Central memory CD4-positive, alpha-beta T cell (primary cell): ENCODE measurements at places on chromosomes 6 and 20.

GRCh38 chr6:10268111-10268510, 146.8 kb downstream of the TFAP2A start:
- no peak for DNase-seq

- no peak for DNase-seq
Observed at GRCh38 chr6:142011156-142011555, 121.6 kb upstream of the GJE1 start.

- DNase-seq = no peak
Observed at GRCh38 chr6:148954934-148955333, 208.1 kb downstream of the UST start.

- DNase-seq = no peak
Observed at GRCh38 chr6:18178960-18179615, 23.9 kb downstream of the KDM1B start.

- DNase-seq = no peak
Observed at GRCh38 chr6:132571774-132572173, 1.7 kb downstream of the TAAR6 start.

DNA sequence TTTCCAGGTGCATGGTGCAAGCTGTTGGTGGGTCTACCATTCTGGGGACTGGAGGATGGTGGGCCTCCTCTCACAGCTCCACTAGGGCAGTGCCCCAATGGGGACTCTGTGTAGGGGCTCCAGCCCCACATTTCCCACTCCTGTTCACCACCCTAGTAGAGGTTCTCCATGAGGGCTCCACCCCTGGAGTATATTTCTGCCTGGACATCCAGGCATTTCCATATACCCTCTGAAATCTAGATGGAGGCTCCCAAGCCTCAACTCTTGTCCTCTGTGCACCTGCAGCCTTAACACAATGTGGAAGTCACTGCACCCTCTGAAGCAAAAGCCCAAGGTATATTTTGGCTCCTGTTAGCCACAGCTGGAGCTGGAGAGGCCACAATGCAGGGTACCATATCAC, 393.5 kb downstream of the RNGTT start:
- DNase-seq = no peak

DNA sequence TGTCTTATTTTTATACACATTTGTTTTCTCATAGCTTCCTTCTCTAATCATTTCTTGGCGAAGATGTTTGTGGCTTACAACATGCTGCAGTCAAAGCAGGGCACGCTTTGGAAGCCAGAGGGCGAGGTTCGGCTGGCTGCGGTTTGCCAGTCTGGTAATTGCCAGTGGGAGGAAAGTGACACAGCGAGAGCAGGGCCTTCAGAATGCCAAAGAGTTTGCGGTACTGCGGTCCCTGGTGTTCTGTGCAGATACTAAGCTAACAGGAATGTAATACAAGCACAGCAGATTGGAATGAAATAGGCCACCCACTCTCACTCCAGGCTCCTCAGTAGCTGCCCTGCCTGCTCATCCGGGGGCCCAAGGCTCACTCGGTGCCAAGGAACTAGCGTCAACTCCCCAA, 58.7 kb upstream of the TGM3 start:
- DNase-seq = no peak

DNA sequence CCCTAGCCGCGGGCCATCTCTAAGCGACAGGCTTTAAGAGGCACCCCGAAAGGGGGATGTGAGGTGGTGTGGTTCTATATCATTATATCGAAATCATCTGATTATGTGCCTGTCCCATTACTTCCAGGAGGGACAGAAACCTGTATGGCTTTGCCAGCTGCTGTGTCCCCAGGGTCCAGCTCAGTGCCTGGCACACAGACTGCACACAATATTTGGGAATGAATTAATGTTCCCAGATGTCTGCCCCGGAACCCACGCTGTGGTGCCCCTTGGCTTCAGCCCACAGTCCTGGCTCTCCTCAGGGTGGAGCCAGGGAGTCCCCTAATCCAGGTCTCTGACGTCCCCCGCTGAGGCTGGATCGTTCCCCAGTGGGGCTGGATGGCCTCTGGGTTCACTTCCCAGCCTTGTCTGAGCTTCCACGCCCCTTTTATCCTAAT, 8.9 kb upstream of the AHCY start:
- no peak for DNase-seq

- DNase-seq = no peak
Observed at GRCh38 chr6:26272171-26272637, 92.8 kb upstream of the BTN3A2 start.

DNA sequence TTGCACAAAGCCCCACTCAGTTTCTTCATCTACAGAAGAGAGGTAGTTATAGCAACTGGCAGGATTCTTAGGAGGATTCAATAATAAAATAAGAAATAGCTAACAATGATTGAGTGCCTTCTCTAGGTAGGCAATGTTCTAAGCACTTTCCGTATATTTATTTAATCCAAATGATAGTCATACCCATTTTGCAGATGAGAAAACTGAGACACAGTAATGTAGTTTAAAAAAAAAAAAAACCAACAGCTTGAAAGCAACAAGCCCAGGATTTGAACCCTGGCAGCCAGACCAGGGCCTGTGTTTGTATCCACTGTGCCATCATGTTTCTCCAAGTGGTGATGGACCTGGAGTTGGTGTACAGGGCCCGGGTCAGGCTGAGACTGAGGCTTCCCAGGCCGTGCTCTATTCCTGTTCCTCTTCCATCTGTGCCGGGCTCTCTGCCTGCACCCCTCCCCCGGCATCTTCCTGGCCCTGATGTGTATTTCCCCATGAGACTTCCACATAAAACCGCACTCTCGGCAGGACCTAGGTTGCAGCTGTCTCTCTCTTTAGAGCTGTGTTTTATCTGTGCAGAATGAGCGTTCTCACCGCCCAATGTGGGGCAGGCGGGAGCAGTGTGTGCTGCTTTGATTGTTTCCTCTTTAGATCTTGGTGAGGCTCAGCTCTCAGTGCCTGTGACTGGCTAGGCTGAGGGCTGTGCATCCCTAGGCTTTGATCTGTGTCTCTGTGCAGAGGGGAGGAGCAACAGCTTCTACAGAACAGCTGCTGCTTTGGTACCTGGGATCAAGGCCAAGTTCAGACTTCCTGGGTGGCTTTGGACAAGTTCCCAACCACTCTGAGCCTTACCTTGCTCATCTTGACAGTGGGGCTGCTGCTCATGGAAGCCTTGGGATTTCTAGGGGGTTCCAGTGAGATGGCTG, 49.5 kb downstream of the TOX2 start:
- DNase-seq = peak; percentile 65

- DNase-seq = no peak
Observed at GRCh38 chr6:29789176-29789575, 38.4 kb upstream of the HLA-G start.

GRCh38 chr6:127402890-127403617, 56.1 kb downstream of the KIAA0408 start:
- DNase-seq = no peak

GRCh38 chr6:95785785-95786184, 208.4 kb downstream of the MANEA start:
- no peak for DNase-seq

GRCh38 chr6:165626711-165627110, 36.3 kb downstream of the PDE10A start:
- no peak for DNase-seq

DNA sequence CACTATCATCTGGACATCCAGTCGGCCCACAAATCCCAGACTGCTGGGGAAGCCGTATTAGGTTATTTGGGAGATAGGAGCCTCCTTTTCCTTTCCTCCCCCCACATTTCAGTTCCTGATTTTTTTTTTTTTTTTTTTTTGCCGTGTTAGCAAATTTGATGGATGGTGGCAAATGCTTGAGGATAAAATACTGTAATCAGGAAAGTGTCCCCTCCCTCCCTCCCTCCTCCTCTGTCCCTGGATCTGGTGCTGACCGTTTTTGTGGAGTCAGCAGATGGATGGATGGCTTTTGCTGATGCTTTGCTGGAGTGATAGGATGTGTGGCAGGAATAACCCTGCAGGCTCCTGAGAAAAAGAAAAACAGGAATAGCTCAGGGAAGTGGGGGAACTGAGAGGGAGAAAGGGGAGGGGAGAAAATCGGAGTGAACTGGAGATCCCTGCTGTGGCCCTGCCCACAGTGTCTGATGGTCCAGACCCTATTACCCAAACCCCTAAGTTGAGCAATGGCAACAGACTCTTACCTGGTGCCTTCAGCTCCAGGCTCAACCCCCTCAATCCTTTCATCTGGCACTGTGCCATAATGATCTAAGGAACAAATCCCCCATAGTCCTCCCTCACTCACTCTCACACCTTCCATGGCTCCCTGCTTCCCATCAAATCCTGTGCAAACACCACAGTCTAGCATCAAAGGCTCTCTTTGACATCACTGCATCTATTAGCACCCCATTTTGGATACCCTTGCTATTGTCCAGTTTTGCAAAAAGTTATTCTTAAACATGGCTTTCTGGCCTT, 277.3 kb upstream of the CHD6 start:
- no peak for DNase-seq

DNA sequence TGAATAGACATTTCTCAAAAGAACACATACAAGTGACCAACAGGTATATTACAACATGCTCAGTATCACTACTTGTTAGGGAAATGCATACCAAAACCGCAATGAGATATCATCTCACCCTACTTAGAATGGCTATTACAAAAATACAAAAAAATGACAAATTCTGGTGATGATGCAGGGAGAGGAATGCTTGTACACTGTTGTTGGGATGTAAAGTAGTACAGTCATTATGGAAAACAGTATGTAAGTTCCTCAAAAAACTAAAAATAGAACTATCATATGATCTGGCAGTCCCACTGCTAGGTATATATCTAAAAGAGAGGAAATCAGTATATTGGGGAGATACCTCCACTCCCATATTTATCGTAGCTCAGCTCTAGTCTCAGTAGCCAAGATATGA, 10.9 kb upstream of the SLC17A5 start:
- no peak for DNase-seq

DNA sequence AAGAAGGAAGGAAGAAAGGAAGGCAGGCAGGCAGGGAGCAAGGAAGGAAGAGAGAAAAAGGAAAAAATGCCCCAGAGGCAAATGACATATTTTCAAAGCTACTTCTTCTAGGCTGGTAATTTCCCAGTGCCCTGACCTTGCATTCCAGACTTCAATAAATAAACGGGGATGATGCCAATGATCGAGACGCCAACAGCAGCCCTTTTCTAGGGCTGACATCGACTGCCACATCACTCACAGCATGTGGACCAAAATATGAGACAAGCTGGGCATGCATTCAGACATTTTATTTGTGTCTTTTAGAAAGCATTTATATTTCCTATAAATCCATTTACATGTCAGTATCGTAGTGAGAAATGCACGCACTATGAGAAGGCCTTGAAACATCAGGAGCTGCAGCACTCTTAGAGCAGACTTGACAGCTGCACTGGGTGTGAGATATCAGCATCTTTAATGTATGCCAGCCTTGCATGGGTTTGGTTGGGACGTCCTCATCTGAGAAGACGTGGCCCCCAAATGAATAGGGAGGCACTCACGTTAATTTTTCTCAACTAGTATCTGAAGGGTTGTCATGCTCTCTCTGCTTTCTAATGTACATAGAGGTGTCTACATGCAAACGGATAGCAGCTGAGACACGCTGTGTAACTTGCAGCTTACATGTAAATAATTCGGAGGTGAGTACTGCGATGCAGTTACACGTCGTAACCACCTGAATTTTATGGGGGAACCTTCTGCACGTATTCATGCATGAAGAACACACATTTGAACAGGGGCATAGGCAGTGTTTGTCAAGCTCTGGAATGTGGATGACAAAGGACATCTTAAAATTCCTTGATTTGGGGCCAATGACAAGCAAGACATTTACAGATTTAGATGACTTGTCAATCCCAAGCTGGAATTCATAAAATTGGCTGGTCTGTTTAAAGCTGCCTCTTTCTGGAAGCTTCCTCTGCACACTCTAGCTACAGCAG, 149.1 kb upstream of the AGPAT4 start:
- no peak for DNase-seq

DNA sequence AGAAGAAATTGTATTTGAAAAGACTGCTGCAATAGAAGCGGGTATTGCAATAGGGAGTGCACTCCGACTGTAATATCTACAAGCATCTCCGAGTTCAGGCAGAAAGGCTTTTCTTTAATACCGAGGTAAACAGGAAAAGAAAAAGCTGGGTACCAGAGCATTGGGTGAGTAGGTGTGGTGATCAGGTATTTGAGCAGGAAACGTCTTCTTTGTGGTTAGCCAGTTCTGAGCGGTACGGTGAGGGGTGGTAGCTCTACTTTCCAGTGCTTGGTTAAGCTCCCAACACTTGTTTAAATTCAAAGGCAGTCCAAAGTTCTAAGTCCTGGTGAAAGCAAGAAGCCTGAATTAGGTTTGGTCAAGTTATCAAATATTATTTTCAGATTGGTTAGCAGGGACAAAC, 404.1 kb downstream of the LMBRD1 start:
- peak; percentile 4 for DNase-seq

- DNase-seq = no peak
Observed at GRCh38 chr6:154039231-154039842, at the start of gene OPRM1. OPRM1 (plus strand) TSS chr6:154039240; CDS start chr6:154039545, 305 bp downstream.

- no peak for DNase-seq
Observed at GRCh38 chr6:19772891-19773290, 64.3 kb upstream of the ID4 start.

- DNase-seq = no peak
Observed at GRCh38 chr6:15253203-15254022, 7.5 kb downstream of the JARID2 start.

- no peak for DNase-seq
Observed at GRCh38 chr6:106252687-106253086, 72.9 kb downstream of the ATG5 start.

GRCh38 chr6:131629651-131630050, 1.6 kb upstream of the MED23 start:
- DNase-seq = no peak

GRCh38 chr20:60851826-60852704, 400.0 kb upstream of the CDH4 start:
- no peak for DNase-seq

GRCh38 chr6:12436683-12437082, 146.5 kb downstream of the EDN1 start:
- no peak for DNase-seq

DNA sequence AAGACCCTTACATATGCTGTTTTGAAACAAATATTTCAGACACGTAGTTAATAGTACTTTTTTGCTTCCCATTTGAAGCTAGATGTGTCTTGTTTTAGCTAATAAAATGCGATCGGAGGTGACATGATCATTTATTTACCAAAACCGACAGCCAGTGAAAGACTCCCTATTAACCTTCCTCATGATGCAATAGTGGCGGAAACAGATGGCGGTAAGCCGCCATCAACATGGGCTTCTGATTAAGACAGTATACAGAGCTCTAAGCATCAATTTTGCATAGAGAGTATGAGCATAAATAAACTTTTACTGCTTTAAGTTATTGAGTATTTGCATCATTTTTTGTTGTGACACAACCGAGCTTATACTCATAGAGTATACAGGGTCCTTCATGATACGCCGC, 1282.4 kb upstream of the ADGRB3 start:
- DNase-seq = no peak

GRCh38 chr6:53115113-53115512, 33.5 kb downstream of the GCM1 start:
- no peak for DNase-seq

- DNase-seq = no peak
Observed at GRCh38 chr6:2718334-2719092, 32.2 kb downstream of the MYLK4 start.

GRCh38 chr20:4150070-4150441, 134.7 kb upstream of the RNF24 start:
- no peak for DNase-seq

- DNase-seq = no peak
Observed at GRCh38 chr6:134932098-134932497, 17.8 kb downstream of the ALDH8A1 start.

GRCh38 chr6:131897050-131897435, 54.1 kb downstream of the CCN2 start:
- DNase-seq = no peak
